ENCODE measurements at places on chromosomes 16 and 17.

DNA sequence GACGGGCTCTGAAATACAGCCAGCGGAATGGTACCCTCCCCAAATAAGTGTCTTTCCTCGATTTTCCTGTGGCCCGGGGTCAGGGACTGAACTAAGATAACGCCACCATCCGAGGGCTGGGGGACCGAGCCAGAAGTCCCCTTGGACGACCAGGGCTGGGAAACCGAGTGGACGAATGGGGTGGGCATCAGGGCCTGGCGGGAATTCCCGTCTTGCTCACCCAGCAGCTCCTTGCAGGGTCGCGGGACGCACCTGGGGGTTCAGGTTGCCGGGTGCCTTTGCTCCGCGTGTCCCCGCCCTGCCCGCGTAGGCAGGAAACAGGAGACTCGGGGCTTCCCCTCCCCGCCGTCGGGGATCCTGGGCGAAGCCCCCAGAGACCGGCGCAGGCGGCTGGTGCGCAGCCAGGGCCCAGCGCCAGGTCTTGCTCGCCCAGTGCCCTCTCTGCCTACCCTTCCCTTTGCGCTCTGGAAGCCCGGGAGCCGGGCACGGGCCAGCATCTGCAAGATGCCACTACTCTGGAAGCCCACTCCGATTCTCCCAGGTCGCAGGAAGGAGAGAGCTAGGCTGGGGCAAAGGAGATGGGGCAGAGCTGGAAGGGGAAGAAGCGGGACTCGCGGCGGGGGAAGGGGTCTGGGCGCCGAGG is 665 bp upstream of the GRIN2C start:
- no peak for DNase-seq

DNA sequence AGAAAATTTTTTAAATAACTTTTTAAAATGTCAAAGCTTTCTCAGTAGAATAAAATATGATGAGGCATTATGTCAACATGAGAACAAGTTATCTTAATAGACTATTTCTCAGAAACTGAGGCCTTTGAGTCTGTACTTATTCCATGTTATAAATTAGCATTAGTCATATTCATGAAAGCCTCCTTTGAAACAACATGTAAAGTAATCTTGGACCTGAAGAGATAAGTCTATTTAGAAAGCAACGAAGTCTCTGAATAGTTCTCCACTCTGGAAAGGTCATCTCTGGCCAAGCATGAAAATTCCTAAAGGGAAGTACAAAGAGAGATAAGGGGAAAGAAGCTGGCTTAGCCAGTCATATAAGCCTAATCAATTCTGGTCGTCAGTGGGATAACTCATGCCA is 150.8 kb downstream of the CYB561 start:
- DNase-seq, result no peak

DNA sequence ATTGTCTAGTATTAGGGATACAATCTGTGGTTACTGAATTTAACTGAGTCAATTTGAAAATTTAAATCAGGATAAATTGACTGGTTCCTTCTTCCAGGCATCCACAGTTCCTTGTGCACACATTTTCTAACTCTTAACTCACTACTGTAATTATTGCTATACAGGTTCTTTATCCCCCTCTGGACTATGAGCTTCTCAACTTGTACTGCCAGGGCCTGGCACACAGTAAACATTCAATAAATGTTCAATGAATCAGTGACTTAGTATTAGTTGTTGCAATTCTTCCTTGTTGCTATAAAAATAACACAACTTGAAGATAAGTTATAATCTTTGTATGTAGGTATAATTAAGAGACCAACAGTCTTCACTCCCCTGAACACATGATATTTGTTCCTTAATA is 67.9 kb downstream of the SSH2 start:
- DNase-seq, result no peak

GRCh38 chr16:79437764-79438751 is 162.5 kb downstream of the MAF start:
- DNase-seq, result peak; percentile 53

- peak; percentile 43 for DNase-seq
Observed at GRCh38 chr16:67430977-67431774, at the start of gene HSD11B2. TSS of gene HSD11B2 (plus strand) at chr16:67431121. CDS start at chr16:67431249, 128 bp downstream.

Data from hypothalamus (tissue), 51 donors.